Stimulated activated CD8-positive, alpha-beta memory T cell treated with anti-CD3 and anti-CD28 coated beads, Interleukin-7, amount 100 ng/mL, for 1 hour (primary cell): ENCODE measurements at places on chromosomes 1 and 21.

- DNase-seq, result no peak
These were observed 65.8 kb downstream of the TRABD2B start for GRCh38 chr1:47931395-47931794.

GRCh38 chr1:153652805-153653500, 5.5 kb upstream of the SNAPIN start:
- DNase-seq, result no peak

DNA sequence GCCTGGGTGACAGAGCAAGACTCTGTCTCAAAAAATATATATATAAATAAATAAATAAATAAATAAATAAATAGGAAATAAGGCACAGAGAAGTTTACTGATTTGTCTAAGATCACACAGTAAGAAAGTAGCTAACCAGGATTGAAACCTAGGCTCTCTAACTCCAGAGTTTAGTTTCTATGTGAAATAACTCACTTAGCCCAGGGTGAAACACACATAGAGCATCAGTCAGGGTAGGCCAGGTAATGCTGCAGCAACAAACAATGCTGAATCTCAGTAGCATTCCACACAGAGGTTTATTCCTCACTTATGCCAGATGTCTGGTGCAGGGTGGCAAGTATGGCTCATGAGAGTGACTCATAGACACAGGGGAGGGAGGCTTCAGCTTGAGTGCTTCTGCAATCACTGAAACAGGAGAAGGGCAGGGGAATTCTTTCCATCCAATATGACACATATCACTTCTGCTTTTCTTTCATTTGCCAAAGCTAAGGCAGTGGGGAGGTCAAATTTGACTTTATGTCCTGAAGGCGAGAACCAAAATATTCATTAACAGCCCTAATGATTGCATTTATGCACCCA, 37.1 kb upstream of the KANK4 start:
- no peak for DNase-seq

GRCh38 chr1:107359472-107360241, 218.8 kb downstream of the NTNG1 start:
- no peak for DNase-seq

GRCh38 chr1:52554267-52554640, 1.4 kb upstream of the TUT4 start:
- no peak for DNase-seq
